ENCODE measurements at places on chromosomes 2 and 18.
A peak's percentile ranks its signal among the peaks of the same experiment; 100 is the strongest.

DNA sequence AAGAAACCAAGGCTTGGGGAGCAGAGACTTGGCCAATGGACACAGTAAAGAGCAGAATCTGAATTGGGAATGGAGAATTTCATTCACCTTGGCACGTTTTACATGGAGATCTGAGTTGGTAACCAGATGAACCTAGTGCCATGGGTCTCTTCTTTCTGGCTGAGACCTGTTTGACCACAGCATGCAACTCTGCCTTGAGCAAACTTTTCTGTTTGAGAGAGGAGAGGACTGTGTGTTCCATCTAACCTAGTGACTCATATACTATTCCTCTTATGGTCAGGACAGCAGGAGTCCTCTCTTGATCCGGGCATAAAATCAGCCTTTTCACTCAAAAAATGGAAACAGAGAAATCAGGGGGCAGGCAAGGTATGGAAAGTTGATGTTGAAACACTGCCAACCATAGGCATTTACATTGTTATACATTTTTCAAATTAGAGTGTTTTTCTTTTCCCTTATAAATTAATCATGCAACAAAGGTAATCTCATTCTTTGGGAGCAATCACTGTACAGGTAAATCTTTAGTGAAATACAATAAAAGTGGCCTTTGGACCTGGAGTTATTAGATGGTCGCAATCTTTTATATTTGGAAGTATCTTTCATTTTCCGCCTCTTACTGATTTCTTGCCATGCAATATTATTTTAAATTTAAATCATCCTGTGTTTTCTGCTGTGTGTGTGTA, 86.7 kb downstream of the NRP2 start:
- DNase-seq: no peak

GRCh38 chr2:179264368-179265081, at the start of gene SESTD1:
Gene SESTD1 (minus strand): TSS chr2:179264832. CDS start chr2:179191841, 72,991 bp downstream.
- peak; percentile 82 for DNase-seq

DNA sequence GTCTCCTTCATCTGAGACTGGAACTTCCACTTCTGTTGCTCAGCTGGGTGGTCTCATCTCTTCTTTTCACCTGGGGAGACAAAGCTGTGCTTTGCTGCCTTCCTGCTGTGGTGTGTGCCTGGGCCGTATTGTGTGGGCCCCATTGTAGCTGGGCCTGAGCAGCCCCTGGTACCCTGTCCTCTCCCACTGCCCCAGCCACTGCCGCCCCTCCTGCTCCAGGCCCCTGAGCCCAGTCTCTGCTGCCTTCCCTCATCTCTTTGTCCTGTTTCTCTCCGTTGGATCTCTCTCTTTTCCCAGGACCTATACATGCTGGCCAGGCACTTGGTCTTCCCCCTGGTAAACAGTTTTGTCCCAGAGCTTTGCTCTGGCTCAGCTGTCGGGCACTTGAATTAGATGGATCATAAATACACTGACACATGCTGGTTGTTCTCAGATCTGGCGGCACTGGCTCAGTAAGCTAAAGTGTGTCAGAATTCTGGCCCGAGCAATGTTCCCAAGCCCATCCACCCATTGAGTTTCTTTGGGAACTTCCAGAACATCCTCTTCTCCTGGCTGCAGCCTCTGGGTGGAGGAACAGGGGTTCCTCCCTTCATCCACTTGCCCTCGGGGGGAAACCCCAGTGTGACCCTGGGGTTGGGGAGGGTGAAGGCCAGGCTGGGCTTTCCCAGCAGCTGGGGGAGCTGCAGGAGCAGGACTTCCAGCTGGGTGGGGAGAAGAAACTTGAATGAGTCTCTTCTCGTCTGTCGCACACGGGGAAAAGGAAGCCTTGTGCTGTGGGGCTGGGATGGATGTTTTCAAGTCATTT, 99.0 kb downstream of the DGKD start:
- DNase-seq: no peak

GRCh38 chr2:180730976-180731375, 249.4 kb upstream of the UBE2E3 start:
- no peak for DNase-seq

DNA sequence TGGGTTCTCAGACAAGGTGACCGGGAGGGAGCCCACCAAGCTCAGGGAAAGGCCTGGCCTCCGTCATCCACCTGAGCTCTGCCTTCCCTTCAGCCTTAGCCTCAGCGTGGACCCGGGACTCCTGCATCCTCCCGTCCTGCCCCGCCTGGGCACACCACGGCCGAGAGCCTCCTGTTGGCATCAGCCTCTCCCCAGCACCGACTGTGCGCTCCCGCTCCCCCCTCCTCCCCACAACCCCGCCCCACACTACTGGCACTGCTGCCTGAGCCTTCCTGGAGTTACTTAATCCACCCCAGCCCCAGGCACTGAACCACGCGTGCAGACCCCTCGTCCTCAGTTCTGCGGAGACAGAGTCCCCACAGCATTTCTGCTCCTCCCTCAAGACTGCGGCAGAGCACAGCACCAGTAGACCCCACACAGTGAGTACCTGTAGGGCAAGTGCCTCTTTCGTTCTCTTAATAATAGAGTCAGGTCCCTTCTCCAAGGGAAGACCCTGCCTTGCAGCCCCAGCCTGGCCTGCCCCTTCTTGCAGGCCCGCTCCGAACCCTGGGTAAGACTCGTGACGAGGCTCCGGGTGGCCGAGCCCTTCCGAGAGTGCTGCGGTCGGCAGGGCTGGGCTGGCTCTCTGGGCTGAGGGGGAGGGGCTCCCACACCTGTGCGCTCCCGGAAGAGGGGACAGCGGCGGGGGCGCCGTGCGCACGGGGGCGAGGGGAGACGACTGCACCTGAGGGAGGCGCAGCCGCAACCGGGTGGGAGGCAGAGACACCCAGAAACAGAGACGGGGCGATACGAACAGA, at the start of gene AMER3:
AMER3 (plus strand) TSS at position 285 of the 797 bp plus-strand sequence. CDS start 6,533 bp downstream, outside the sequence.
- no peak for DNase-seq

DNA sequence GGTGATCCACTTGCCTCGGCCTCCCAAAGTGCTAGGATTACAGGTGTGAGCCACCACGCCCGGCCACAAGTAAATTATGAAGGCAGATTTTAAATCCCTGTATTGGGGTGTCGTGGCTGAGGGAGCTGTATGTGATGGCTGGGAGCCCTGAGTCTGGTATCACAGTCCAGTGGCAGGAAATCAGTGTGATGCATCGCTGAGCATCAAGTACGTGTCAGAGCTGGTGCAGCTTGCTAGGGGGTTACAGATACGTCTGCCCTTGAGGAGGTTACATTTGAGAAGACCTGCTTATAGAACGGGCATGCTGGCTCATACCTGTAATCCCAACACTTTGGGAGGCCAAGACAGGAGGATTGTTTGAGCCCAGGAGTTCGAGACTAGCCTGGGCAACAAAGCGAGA, 4.3 kb downstream of the ENOSF1 start:
- no peak for DNase-seq

- DNase-seq: no peak
Observed at GRCh38 chr2:152555048-152555447, 162.2 kb downstream of the PRPF40A start.

- DNase-seq: peak; percentile 75
Observed at GRCh38 chr2:62596061-62596921, 90.3 kb upstream of the TMEM17 start.

DNA sequence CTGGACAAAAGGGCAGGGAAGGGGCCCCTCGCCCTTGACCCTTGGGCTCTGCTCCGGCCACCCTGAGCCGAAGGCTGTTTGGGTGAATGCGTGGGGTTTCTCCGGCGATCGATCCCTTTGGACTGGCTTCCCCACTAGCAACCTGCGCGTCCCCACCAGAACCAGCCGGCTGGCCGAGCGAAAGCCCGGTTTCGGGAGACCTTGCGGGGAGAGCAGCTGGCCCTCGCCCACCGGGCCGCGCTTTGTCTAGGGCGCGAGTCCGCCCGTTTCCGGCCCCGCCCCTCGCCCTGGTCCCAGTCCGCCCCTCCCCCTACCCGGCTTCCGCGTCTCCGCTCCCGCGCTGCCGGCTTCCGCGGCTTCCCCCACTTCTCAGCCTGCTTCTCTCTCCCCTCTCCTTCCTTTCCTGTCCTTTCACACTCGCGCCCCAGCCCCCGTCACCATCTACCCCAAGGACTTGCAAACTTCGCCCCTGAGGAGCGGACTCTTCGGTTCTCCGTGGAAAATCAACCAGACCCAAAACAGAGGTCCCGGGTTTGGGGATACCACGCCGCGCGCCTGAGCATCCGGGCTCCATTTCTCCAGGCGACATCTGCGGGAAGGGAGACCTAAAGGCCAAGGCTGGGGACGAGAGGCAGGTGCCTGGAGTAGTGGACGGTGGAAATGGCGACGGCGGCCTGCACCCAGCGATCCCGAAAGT, 48.0 kb upstream of the ATP6V1B1 start:
- DNase-seq: no peak

- no peak for DNase-seq
Observed at GRCh38 chr18:79609841-79610281, 69.7 kb upstream of the CTDP1 start.

DNA sequence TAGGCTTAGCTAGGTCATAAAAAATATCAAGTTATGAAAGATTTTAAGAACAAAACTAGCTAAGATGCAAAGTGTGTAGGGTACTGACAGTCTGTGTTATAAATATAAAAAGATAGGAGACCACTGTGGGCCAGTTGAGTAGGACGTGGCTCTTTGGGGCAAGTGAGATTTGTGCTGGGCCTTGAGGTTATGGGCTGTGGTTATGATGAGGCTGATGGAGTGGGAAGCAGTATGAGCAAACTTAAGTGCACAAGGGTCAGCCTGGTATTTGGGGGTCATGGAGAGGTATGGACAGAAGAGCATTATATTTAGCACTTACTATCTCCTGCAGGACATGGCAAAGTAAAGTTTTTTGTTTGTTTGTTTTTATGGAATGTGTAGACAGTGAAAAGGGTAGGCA, 70.1 kb downstream of the SETBP1 start:
- no peak for DNase-seq

DNA sequence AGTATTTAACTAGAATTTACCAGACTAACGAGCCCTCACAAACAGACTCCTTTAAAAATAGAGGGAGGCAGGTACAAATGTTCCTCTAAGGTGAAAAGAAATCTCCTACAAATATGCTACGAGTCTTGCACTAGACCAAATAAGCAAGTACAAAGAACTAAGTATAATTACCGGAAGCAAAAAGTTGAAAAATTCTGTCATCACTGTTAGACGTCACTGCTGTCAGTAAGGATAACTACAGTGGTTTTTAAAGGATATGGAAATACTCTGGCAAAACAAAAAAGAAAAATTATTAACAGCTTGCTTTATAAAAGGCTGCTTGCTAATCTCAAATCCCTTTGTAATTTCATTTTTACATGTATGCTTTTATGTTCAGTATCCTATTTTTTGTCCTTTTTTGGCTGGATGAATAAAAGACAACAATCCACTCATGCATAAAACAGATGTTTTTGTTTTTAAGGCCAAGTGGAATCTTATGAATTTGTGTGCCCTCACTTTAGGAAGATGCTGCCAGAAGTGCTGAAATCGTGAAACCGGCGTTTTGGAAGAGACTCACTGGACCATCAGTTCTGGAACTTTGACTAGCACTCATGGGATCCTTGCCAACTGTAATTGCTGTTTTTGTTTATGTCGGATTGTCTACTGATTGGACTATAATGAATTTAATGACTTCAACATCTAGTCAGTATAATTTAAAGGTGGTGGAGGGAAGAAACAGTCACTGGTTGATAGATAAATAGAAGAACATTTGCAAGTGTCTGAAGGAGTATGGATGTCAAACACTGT, 6.7 kb downstream of the ZNF521 start:
- no peak for DNase-seq

- DNase-seq: peak; percentile 95
Observed at GRCh38 chr2:95346231-95346737, 49.1 kb downstream of the KCNIP3 start.

GRCh38 chr2:68837164-68837860, 33.9 kb downstream of the BMP10 start:
- no peak for DNase-seq

DNA sequence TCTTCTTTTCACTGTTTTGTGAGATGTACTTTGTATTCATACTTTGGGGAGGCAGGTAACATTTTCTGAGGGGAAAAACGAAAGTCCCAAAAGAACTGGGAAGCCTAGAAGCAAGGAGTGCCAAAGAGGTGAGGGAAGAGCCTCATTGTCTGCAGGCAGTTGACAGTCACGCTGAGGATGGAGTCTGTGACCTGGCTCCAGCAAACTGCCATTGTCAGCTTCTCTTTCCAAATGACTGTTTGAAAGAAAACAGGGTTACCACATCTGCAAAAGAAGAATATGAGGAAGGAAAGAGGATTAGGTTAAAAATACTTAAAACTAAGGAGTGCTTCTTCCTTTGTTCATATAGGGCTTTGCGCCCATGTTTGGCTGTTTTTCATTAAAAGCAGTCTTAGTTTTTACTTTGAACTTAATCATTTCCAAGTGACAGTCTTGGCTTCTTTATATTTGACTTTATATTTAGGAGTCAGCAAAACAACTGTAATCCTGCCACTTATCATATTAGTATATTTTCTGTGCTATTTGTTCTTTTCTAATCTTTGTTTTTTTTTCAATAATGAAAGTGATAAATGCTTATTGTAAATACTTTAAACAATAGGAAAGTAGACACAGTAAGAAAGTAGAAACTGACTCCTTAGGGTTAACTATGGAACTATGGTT, 35.0 kb downstream of the CERS6 start:
- no peak for DNase-seq

DNA sequence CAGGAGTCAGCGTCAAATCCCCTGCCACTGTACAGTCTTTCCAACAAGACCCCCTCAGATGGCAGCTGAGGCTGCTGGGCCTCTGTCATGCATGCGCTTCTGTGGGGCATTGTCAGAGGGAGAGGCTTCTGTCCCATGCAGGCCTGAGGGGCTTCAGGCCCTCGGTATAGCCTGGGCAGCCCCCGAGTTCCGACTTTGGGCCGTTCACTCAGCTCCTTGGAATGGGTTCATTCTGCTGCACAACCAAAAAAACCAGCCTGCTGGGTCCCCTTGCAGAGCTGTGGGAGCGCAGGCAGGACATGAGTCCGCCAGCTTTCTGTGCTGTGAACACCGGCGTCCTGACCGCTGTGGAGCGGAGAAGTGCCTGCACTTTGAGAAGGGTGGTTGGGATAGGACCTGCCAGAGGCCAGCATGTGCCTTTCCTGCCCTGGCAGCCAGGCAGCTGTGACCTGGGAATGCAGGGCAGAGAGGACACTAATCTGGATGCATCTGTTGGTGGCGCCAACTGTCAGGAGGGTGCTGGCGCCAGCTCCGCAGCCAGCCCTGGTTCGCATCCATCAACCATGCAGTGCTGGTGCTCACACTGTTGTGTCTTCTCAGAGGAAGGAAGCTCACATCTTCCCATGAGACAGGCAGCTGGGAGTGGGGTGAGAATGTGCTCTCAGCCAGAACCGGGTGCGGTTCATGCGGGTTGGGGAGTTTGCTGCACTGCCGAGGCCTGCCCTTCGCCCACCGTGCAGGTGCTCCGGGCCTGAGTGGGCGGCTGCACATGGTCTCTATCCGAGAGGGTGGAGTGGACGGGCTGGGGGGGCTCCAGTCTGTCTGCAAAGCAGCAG, 14.3 kb downstream of the ARHGEF4 start:
- DNase-seq: no peak

DNA sequence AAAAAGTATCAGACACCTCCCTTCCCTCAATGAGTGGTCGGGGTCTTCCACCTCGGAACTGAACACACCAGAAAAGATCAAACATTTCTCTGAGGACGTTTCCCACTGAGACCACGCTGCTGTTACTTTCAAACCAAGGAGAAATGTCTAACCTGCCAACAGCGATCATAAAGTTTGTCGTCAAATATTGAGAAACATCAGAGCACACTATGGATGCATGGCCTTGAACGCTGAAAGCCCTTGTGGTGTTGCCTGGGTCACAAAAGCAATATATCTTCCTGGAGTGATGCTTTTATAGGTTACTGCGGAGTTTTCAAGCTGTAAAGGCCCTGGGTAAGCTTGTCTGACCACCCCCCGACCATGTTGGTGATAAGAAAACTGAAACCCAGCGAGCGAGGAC, 70.2 kb upstream of the ID2 start:
- no peak for DNase-seq

GRCh38 chr18:43596105-43596712, 318.9 kb upstream of the SYT4 start:
- peak; percentile 51 for DNase-seq
